ENCODE measurements at places on chromosomes 3 and 15. TPM values are rescaled to one million over a fixed set of nuclear protein-coding genes. Genes with fewer than 3 reads are reported as not detected.

The HERC2 gene
- 102 TPM for total RNA-seq

The TGM4 gene
- total RNA-seq, result 0.14 TPM

The MED12L gene
- 0.05 TPM for total RNA-seq

The TUBGCP5 gene
- 25.8 TPM for total RNA-seq

The CLDN18 gene
- total RNA-seq, result not detected

The SLC12A6 gene
- 42.8 TPM for total RNA-seq

The LRRC15 gene
- 0.51 TPM for total RNA-seq

The SKOR1 gene
- 0.05 TPM for total RNA-seq

The RFT1 gene
- total RNA-seq, result 25.5 TPM

The STXBP5L gene
- total RNA-seq, result 0.05 TPM

The PLSCR4 gene
- total RNA-seq, result 677 TPM

The TRPC1 gene
- total RNA-seq, result 14.0 TPM

The GPR87 gene
- total RNA-seq, result not detected

The ARHGEF26 gene
- total RNA-seq, result 0.33 TPM

The MITF gene
- total RNA-seq, result 5.7 TPM

The SPINK8 gene
- not detected for total RNA-seq

The NEK11 gene
- total RNA-seq, result 2.8 TPM

The SNX22 gene
- total RNA-seq, result 0.23 TPM

The KNG1 gene
- not detected for total RNA-seq

The FHIT gene
- 0.56 TPM for total RNA-seq

The CPEB1 gene
- not detected for total RNA-seq

The FGF7 gene
- under 0.01 TPM for total RNA-seq

The RAB6B gene
- total RNA-seq, result 1.9 TPM

The HTR3D gene
- total RNA-seq, result not detected

The SCN11A gene
- not detected for total RNA-seq

The COMMD4 gene
- total RNA-seq, result 74.2 TPM

The ITIH1 gene
- not detected for total RNA-seq

Data from dermis blood vessel endothelial cell (primary cell).